Activated effector memory CD4-positive, alpha-beta T cell treated with Interleukin-2 at 50 U/mL for 16 hours (primary cell): ENCODE measurements at places on chromosomes 5 and 9.

DNA sequence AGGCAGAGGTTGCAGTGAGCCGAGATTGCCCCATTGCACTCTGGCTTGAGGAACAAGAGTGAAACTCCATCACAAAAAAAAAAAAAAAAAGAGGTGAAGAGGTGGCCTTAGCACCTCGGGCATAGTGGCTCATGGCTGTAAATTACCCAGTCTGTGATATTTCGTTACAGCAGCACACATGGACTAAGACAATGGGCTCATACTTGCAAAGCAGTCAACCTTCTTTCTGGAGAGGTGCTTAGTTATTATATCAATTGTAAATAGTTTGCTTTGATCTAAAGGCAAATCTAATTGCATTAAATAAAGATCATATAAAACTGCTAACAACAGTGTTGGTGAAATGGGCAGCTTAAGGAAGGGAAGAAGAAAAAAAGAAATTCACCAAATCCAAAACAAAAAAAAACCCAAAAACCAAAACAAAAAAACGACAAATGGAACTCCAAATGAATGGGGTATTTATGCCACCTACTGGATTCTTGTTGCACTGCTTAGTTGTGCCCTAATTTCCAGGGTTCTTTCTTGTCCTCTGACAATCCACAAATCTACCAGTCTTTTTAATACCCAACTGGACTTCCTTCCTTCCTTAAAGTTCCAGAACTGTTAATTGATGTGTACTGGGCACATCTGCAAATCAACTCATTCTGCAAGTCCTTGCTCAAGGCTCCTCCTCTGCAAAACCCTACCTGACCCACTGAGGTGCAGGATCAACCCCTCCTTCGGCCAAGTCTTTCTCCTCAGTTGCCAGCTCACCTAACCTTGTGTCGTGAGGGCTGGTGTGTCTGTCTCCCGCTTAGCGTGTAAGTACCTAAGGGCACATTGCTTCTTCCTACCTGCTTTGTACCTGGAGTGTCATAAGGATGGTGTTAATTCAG lies 35.0 kb upstream of the DMRT1 start:
- DNase-seq = no peak

- DNase-seq = no peak
Observed at GRCh38 chr5:97101189-97101910, 41.1 kb downstream of the LIX1 start.

DNA sequence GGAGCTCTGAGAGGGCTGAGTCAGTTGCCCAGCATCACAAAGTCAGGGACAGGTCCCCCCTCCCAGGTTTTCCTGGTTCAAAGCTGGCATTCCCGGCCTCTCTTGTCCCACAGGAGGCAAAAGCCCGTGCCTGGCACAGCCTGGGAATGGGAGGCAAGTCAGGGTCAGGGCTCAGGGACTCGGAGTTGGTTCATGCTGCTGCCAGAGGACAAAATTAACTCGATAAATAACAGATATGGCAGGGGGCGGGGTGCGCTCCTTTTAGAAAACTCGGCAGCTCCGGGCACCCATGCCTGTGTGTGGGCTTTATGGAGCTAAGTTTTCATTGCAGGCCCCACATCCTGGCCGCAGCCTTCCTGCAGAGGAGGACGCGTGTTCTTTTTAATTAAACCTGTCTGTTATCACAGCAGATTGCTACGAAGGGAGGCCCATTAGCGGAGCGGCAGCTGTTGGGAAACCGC lies 62.8 kb upstream of the LMX1B start:
- DNase-seq = no peak

DNA sequence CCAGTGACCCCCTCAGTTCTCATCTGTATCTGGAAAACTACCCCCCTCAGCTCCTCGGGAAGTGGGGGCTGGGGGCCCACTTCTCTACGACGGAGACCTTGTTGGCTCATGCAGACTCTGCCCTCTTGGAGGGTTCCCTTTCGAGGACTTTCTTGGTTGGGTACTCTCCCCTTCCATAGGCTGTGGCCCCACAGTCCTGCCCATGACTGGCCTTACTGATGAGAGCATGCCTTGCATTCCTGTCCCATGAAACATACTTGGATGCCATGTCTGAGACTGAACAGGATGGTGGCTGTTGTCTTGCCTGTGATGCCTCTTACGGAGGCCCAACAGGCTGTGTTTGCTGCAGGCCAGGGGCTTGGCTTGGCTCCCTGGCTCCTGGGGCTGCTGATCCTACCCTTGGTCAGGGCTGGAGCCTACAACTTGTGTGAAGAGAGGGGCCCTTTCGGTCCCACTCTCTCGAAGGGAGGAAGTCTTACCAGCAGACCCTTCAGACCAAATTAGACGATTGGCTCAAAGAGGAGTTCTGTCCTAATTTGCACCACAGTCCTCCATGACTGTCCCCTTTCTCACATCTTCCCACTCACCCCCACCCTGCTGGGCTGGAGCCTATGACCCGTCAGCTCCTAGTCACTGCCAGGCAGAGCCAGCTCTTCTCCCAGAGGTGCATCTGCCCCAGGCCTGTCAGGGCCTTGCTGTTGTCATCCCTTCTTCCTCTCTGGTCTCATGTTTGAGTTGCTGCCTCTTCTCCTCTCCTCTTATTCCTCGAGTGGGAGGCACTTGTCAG lies 109.9 kb downstream of the CACNA1B start:
- no peak for DNase-seq

GRCh38 chr9:12060067-12060466 lies 633.1 kb upstream of the TYRP1 start:
- DNase-seq = no peak

GRCh38 chr5:116543501-116543900 lies 31.1 kb downstream of the SEMA6A start:
- DNase-seq = no peak

GRCh38 chr9:34744295-34745221 lies 34.6 kb upstream of the CCL21 start:
- DNase-seq = no peak

- no peak for DNase-seq
Observed at GRCh38 chr9:37455884-37456647, 9.2 kb downstream of the ZBTB5 start.

DNA sequence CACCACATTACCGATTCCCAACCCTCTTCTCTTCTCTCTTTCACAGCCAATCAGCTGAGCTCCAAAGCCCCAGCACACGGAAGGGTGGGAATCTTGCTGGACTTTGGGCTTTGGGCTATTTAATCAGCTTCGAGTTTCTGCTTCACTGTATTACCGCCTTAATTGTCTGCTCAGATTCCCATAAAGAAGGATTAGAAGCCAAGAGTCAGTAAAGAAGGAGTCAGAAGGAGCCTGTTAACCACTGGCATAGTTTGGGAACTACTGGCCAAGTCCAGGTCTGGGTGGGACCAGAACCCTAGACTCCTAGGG lies 4.4 kb downstream of the SPRY4 start:
- no peak for DNase-seq

- no peak for DNase-seq
Observed at GRCh38 chr9:108383796-108384195, 472.0 kb downstream of the ACTL7B start.

DNA sequence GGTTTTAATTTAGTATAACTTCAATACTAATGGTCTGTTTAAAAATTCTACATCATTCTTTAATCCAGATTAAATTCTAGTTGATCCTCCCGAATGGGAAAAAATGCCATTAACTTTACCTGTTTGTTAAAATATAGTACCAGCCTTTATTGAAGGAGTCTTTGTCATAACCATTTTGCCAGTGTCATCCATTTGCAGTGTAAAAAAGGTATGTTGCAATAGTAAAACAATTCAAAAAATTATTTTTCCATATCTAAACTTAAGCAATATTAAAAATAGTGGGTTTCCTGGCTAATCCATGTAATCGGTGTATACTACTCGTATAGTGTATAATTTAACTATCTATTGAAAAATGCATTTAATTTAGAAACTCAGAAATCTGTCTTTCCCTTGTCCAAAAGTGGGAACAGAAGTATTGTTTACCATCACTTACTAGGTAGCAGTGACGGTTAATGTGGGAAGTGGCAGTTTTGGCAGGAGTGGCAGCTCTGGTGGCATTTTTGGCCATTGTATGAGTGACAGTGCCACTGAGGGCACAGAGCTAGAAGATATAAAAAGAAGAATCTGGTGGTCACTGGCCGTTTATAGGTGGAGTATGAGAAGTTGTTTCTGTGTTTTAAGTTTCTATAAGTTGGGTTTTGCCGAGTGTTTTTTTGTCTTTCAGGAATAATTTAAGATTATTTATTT lies 1.9 kb downstream of the AP3S1 start:
- no peak for DNase-seq

DNA sequence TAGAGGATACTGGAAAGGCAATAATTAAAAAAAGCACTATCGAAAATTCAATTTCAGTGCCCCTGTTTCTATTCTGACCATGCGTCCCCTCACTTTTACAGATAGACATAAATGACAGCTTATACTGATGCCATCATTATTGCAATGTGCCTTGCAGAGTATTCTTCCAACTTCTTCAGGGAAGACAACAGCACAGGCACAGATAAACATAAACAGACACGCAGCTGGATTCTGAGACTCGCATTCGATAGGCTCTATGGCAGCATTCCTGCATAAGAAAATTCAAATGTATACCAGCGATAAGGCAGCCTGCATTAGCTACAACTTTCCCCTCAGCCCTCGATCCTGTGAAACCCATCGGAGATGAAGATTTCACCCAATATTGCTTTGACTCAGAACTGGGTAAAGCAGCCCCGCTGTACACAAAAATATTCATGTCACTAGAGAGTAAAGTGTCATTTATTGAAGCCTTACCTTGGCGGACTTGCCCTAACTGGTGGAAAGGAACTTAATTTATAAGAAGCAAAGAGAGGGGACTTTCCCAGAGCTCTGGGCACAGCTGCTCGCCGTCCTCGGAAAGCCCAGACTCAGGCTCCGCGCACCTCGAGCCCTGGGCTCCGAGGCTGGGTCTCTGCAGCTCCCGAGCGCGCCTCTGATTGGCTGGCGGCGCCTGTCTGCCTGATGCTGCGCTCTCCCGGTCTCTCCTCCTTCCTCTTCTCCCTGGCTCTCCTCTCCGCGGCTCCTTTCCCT lies at the start of gene CDH18:
Gene CDH18, minus strand, starts transcription at position 589 of the 750 bp plus-strand sequence. CDS start 149,214 bp downstream, outside the sequence.
- DNase-seq = no peak

GRCh38 chr5:172944741-172945140 lies 14.5 kb upstream of the RPL26L1 start:
- no peak for DNase-seq

GRCh38 chr9:33159777-33160127 lies 7.4 kb downstream of the B4GALT1 start:
- no peak for DNase-seq

GRCh38 chr5:36482812-36483211 lies 123.6 kb upstream of the SLC1A3 start:
- no peak for DNase-seq
